Foreskin melanocyte (primary cell): ENCODE measurements at places on chromosomes 2 and 18.

DNA sequence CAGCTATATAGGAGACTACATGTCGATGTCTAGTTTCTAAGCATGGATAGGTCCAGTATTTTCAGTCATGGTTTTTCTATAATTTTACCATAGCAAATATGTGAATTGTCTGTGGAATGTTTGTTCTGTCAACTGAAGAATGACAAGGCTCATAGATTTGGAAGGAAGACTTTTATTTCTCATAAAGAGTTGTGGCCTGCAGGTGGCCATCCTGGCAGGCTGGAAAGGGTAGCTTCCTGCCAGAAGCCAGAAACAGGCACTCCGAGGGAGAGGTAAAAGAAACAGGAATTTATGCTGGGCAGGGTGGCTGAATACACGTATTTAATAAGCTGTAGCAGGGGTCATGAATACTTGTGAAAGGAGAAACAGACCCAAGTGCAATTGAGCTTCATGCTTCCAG, 182.1 kb downstream of the PARD3B start:
- DNase-seq: no peak

DNA sequence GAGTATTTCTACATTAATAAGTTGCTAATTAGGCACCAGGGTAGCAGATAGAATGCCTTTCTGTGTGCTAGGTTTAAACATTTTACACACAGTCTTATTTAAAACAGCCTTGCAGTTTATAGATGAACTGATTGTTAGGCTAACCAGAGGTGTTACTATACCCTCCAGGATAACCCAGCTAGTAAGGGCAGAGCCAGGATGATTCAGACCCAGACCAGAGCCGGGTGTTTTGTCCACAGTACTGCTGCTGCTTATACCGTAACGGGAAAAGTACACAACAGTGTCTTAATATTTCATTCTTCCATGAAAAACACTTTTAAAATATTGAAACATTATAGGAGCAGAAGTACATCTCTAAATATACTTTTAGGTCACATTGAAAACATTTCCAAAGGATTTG, 82.7 kb downstream of the MALT1 start:
- DNase-seq: no peak

- DNase-seq: peak; percentile 18
Measured at GRCh38 chr18:52402814-52403213, 62.8 kb downstream of the DCC start.

GRCh38 chr2:120826716-120827410, 91.2 kb downstream of the GLI2 start:
- no peak for DNase-seq

- no peak for DNase-seq
Measured at GRCh38 chr2:231886071-231886681, 40.0 kb downstream of the NPPC start.

GRCh38 chr2:241854342-241855244, 4.1 kb downstream of the PDCD1 start:
- DNase-seq: no peak

GRCh38 chr18:24987303-24988252, 364.4 kb downstream of the ZNF521 start:
- DNase-seq: no peak

- DNase-seq: no peak
Measured at GRCh38 chr18:49520661-49521145, 33.7 kb upstream of the C18orf32 start.

DNA sequence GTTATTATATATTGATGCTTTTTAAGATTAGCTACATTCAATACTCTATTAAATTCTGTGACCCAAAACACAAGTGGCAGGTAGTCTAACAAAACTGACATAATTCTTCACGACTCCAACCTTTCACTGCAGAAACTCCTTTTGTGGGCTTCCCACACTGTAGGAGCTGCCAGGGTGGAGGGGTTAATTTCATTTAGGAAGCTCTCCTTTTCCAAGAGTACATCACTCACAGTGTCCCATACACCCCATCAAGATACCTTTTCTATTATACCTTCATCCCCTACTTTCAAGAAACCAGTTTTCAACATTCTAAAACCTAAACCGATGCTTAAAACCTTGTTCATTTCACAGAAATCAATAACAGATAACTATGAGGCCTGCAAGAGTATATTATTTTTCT, 825 bp downstream of the THUMPD2 start:
- no peak for DNase-seq

GRCh38 chr2:41743324-41743723, 304.5 kb upstream of the PKDCC start:
- DNase-seq: no peak

DNA sequence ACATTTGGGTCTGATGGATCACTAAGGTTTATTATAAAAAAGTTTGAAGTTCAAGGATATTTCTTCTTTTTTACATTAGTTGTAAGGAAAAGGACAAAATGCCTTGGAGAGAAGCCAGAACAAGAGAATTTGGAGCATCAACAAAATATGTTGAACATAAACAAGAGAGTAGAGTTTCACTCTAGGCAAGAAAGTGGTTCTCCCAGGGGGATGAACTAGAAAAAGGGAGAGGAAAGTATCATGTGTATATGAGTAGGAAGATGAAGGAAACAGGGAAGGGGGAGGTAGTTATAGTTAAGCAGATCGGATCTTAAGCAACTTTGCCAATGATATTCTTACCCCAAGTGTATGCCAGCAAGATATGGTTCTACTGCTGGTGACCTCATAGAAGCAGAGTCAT, 63.8 kb upstream of the GALNT3 start:
- no peak for DNase-seq

DNA sequence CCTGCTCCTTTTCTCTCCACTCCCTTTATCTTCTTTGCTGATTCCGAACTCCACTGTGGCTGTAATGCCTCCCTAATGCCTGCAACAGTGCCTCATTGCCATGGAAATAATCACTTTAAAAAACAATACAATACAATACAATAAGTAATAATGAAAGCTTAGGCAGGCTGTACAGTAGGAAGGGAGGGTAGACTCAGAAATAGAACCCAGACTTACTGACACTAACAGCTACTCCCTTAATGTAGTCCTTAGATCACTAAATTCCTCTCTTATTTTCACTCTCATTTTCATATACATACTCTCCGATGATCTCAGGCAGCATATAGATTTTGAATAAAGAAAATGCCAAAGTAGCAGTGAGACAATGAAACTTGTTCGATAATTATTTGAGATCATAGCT, 70.2 kb downstream of the DLGAP1 start:
- no peak for DNase-seq

GRCh38 chr18:51531501-51531900, 334.0 kb upstream of the MEX3C start:
- DNase-seq: no peak

DNA sequence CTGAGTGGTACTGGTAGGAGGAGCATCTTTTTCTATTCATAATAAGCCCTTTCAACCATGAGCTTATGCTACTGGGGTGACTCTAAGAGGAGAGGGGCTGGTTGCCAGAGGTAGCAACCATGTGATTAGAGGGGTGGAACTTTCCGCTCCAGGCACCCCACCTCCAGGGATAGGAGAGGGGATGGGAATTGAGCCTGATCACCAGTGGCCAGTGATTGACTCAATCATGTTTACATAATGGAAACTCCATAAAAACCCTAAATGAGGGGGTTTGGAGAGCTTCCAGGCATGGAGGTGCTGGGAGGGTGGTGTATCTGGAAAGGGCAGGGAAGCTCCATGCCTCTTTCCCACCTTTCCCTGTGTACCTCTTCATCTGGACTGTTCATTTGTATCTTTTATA, 46.6 kb upstream of the RHOB start:
- no peak for DNase-seq

- DNase-seq: peak; percentile 62
Measured at GRCh38 chr2:111702119-111702803, 181.7 kb downstream of the ANAPC1 start.

DNA sequence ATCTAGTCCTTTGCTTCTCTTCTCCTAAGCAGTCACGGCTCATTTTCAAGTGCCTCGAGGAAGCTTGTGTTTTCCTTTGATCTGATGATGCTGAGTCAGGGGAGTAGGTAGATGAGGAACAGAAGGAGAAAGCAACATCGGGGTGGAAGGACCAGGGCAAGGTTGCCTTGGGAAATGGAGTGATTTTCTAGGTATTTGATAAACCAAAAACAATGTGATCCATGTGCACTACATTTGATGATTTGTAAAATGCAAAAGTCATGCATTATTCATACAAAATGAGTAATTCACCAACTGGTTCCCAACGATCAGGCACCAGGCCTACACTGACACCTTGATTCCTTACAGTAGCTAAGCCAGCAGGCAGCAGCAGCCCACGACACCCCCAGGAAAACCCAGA, 205.3 kb downstream of the ANAPC1 start:
- no peak for DNase-seq

DNA sequence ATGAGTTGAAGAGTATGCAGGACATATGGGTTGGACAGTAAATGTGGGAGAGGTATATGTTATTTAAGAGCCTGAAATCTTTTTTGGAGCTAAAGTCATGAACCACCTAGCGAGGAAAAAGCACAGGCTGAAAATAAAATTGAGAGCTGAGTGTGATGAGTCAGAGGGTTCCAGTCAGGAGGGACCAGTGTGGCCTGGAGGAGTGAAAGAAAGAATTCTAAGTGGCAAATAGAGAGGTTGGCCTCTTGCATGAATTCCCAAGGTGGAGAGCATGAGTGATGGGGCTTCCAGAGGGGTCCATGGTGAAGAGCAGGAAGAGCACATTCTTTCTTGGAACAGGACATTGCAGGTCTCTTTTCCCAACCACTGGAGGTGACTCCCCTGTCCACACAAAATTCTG, 282.6 kb downstream of the TDRD15 start:
- no peak for DNase-seq

DNA sequence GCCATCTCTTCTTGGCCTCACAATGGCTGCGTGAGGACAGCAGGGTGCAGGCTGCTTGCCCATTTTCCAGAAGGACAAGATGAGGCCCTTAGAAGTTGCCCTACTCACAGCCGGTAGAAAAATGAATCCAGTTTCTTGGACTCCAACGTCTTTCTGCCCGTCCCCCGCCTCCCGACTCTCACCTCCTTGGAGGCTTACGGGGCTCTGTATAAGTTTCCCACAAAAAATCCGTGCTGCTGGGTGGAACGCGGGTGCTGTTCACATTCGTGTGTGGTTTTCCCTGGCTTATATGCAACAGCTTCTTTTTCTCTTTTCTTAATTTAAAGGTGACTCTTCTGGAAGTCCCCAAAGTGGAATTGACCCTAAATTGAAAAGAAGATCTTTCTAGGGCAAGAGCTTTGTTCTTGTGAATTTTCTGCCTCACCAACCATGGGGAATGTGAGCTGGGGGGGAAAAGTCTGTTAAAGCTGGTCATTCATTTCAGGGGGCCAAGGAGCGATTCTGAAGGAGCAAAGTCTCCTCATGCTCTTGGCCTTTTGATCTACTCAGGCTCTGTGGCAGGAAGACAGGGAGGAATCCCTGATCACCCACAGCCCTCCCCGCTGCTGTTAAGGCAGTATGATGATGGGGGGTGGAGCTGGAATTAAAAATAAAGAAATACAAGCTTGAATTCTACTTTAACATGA, 51.3 kb downstream of the DDX1 start:
- no peak for DNase-seq

- DNase-seq: no peak
Measured at GRCh38 chr18:46485675-46486194, 171.3 kb downstream of the LOXHD1 start.

DNA sequence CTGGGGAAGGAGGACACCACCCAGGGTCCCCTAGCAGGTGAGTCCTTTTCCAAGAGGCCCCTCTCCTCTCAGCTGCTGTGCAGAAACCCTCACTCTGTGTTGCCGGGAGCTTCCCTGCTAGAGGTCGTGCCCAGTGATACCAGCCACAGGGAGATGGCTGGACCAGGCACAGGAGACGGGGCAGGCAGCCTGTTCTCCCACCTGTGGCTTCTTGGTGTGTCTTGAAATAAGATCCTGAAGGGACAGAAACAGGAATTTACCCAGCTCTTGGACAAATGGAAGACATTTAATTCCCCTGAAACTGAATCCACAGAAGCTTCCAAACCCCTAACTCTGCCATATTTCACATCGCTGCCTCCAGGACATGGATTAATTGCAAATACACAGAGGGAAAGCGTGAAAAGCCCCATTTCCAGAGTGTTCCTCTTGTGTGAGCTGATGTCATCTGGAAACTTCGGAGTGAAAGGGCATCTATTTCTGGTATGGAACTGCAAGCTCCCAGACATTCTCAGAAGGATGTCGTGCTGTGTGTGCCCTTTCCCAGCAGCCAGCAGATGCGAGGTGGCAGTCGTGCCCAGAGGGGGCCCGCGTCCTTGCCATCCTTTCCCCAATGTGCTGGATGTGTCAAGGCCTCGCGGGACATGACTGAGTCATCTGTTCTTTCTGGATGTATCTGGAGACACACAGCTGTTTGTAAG, 177.7 kb downstream of the SEPTIN10 start:
- peak; percentile 78 for DNase-seq

DNA sequence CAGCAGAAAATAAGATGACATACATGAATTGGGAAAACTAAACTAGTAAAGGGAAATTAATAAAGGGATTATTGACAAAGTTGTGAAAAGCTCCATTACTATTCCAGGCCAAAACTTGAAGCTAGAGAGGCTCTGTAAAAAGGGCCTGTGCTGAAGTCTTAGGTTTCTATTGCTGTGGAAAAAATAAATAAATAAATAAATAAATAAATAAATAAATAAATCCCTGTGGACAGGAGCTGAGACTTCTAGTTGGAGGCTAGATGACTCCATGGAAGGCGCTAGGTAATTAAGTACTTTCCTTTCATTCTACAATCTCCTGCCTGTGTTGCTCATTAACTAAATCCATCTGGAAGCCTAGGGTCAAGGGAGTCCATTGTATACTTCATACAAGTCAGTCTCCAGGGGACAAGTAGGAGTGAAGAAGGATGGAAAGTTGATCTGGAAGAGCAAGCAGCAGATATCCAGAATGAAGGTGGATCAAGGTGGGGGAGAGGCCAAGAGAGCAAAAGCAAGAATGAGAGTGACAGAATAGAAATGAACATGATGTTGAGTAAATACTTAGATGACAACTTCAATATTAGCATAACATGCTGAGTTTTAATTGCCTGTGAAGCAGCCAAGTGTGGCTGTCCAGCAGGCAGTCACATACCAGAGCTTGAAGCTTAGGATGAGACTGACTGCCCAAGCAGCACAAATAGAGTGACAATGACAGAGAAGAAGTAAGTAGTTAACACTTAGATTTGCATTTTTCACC, 26.2 kb upstream of the CCNT2 start:
- DNase-seq: no peak

- DNase-seq: no peak
Measured at GRCh38 chr2:95277246-95277906, 3.1 kb downstream of the PROM2 start.

DNA sequence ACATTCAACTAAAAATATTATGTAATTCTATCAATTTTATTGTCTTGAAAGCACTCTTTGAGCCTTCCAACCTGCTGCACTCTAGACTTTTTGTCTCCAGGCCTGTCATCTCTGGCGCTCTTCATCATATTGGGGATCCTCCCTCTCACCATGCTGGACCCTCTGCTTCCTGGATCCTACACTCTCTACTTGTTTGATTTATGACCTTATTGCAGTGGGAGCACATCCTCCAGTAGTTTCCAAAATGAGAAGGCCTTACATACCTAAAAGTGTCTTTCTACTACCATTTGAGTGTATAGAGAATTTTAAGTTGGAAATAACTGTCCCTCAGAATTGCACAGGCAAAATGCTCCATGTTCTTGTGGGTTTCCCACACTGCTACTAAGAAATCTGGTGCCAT, 25.2 kb downstream of the PNO1 start:
- no peak for DNase-seq
